Hippocampal formation (tissue), 2 donors: ENCODE measurements at places on chromosomes 7 and 10.

DNA sequence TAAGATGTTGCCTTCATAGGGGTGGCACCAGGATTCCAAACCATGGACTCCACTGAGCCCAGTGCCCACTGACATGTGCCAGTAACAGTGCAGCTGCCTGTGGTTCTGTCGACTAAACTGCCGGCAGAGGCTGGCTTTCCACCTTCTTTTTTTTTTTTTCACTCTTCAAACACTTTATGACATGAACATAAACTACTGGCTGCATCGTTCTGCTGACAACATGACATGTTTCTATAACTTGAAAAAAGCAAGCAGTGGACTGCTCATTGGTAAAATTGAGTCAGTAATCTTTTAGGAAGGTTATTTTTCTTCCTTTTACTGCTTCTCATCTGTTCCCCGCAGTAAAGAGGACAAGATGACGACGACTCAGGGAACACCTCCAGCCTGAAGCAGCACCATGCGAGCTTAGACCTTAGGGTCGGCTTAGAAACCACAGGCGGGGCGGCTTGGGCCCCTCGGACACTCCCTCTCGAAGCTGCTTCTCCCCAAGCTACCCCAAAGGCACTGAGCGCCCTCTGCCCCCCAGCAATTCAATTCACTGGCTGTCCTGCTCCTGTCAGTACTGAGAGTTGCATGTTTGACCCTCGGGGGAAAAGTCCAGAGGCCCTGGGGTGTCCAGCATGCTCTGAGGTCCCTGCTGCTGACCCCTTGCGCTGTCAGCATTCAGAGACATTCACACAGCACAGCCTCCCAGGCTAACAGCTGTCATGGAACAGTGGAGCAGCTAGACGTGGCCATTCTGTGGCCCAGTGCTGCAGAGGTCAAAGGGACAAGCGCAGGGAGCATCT lies 112.5 kb downstream of the EGFR start:
- DNase-seq, result no peak

DNA sequence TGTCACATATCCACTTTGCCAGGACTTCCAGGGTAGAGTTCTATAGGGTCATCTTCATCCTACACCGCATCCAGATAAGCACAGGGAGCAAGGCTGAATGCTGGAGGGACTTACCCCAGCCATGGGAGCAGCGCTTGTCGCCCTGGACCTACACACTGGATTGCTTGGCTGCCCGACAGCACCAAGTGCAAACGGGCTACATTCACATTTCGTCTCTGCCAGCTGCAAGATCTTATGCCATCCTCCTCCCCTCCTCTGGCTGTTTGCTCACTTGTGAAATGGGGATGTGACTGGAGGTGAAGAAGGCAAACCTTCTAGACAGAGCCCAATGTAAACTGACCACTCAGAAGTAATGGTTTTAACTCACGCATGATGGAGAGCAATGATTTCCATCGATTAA lies 1.0 kb downstream of the DDC start:
- DNase-seq, result no peak

DNA sequence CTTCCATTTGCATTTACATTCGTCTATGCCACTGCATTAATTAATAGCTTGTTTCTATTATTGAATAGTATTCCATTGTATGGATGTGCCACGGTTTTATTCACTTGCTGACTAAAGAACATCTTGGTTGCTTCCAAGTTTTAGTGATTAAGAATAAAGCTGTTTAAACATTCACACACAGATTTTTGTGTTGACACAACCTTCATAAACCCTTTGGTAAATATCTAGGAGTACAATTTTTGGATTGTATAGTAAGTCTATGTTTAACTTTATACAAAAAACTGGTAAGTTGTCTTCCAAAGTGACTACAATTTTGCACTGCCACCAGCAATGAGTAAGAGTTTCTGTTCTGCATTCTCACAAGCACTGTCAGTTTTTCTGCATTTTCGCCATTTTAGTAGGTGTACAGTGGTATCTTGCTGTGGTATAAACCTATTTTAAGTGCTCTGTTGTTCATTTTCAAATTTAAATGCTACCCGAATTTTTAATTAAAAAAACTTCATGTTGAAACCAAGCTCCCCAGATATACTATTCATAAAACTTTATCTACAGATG lies 121.4 kb downstream of the RNF133 start:
- no peak for DNase-seq

DNA sequence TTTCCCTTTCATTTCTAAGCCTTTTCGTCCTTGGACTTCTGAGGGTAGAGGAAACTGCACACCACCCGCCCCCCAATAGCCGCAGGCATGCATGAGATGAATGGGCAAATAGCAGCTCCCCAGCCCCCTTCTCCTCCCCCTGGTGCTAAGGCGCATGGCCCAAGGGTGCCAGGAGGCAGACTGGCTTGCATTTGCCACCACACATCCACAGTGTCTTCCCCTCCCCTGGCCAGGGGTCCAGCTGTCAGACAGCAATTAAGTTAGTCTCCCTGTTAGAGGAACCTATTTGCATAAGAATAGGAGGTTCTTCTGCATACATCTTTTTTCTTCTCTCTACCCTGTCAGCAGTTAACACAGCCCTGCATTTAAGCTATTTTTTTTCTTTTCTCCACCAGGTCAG lies 20.2 kb downstream of the TOMM7 start:
- DNase-seq, result no peak

DNA sequence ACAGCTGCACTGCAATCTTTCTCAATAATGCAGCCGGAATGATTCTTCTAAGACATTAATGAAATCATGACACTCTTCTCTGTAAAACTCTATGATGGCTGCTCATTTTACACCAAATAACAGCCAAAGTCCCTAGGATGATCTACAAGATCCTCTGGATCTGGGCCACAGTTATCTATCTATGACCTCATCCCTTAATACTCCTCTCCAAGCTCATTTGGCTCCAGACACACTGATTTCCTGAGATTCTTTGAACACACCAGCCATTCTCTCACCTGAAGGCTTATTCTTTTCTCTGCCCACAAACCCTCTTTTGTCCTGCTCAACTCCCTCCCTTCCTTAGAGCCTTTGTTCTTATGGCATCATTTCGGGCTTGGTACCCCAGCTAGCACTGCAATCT lies 577.4 kb upstream of the ANKRD30A start:
- no peak for DNase-seq

DNA sequence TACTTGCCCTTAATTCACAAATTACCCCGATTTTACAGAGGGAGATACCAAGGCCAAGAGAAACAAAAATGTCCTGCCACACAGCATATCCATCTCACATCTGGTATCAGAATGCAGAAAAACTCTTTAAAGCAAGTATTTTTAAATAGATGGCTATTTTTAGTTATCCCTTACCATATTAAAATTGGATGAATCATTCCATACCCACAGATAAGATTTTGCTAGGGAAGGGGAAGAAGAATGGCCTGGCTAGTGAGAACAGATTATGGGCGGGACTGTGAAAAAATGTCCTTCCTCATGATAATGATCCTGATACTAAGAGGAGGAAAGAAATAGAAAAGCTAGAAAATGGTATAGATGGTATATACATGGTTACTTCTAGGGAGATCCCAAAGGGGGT lies 80.6 kb upstream of the GATAD1 start:
- no peak for DNase-seq

GRCh38 chr10:132752378-132752777 lies 33.6 kb downstream of the NKX6-2 start:
- DNase-seq, result no peak
